ENCODE measurements at places on chromosomes 2 and 18. TPM values are rescaled to one million over a fixed set of nuclear protein-coding genes. Genes with fewer than 3 reads are reported as not detected.

Gene TNFRSF11A
- 6.4 TPM for total RNA-seq

DNA sequence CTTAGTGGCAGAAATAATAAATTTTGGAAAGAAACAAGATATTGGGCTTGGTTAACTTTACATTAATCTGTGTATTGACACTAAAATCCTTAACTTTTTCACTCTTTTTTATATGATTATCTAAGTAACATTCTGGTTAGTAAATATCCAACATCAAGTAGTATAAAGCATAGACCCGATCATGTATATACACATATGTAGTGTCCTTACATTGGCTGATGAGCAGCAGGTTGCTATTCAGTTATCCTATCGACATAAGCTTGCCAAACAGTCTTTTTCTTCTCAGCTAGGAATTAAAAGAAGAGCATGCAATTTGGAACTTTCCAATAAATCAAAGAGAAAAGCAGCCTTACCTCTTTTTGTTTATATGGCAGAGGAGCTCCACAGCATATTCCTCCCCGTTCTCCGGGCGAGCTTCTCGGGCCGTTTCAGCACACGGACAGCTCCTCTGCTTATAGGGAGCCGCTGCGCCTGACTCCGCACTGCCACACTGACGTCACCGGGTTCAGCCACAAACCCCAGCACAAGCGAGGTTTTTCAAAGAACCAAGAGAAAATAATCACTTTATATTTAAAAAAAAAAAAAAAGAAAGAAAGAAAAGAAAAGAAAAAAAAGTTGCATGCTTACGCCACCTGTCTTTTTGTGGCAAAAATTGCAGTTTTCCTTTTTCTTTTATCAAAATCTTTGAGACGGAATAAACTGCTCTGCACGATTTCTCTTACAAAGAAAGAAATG is at the start of gene SCG2:
Gene SCG2 (minus strand): TSS at position 430 of the 735 bp plus-strand sequence. CDS start 3,079 bp downstream, outside the sequence.
- DNase-seq: peak; percentile 61

DNA sequence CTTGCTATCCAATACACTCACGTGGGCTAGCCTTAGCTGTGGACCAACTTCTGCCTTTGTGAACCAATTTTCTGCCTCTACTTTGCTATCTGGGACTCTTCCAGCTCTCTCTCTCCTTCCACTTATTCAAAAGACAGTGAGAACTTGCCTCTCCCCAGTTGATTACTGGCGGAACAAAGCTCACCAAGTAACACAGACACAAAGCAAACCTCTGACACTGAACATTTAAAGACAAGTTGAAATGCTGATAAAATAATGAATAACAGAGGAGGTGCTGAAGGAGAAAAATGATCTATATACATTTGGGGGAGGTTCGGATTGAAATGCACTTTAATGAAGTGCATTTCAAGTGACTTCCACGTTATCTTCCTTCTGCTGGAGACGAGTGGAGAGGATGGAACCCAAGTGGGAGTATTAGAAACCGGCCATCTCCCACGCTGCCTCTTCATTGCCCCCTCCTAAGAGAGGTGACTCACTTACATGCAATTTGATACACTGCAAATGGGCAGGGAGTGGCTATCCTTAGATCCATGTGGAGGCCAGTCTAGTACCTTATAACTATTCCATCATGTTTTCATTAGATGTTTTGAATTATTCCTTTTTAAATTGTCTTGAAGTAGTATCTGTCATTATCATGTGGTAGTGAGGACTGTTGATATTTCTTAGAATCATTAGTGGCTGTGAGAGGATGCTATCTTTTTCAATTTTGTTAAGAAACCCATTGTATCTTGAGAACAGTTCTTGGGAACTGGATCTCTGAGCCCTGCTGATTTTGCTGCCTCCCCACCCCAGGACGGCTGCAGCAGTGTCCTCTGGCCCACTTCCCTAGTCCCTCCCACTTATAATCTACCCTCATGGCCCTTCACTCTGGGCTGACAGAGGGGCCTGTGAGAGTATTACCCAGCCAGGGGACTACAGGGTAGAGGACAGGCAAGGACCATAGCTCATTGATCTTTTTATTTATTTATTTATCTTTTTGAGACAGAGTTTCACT is 6.0 kb upstream of the GLI2 start:
- no peak for DNase-seq

Gene B4GALT6
- 2.9 TPM for total RNA-seq

GRCh38 chr2:211439011-211439410 is 882.6 kb downstream of the CPS1 start:
- DNase-seq: no peak

Gene DHX57
- 17.4 TPM for total RNA-seq

GRCh38 chr2:25270061-25270460 is 71.7 kb downstream of the DNMT3A start:
- DNase-seq: no peak

Gene DPP10
- total RNA-seq: 0.29 TPM

- peak; percentile 16 for DNase-seq
These were observed 108.2 kb upstream of the CTDP1 start for GRCh38 chr18:79571211-79572092.

- DNase-seq: no peak
These were observed 11.9 kb upstream of the MFSD6 start for GRCh38 chr2:190396271-190396670.

GRCh38 chr2:240453461-240454105 is 18.1 kb downstream of the GPC1 start:
- no peak for DNase-seq

GRCh38 chr18:56083097-56083521 is 495.1 kb upstream of the TCF4 start:
- no peak for DNase-seq

Gene PPP1R1C
- 0.59 TPM for total RNA-seq

DNA sequence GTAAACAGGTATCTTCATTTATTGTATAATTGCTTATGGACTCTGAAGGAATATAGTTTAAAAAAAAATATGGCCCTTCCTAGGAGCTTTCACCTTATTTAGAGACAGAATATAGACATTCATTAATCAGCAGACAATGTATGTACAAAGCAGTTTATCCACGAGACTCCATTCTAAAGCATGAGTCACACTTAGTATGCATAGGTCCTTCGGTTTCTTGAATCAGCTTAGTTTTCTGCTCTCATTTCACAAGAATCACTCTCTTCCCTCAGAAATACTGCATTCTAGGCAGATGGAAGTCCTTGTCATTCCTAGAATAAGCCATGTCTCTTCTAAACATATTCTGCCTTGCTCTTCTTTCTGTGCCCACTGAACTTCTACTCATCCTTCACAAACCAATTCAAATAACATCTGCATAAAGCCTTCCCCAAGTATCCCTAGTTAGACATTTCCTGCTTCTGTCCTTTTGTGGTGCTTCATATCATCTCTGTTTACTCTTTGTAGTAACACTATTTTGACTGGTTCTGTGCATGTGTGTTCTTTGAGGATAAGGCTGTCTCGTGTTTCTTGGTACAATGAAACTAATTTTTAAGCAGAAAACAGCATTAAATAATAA is 84.5 kb downstream of the PTRHD1 start:
- no peak for DNase-seq

Gene DCC
- total RNA-seq: 1.6 TPM

DNA sequence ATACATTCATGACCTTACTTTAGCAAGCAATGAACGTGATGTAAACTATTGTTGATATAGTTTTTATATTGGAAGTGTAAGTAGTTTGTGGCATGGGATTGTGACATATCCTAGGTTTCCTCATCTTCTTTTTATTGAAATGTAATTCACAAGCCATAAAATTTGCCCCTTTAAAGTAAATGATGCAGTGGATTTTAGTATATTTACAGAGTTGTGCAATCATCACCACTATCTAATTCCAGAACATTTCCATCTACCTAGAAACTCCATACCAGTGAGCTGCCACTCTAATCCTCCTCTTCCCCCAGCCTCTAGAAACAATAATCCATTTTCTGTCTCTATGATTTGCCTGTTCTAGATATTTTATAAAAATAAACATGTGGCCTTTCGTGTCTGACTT is 10.7 kb upstream of the CASP10 start:
- DNase-seq: no peak

DNA sequence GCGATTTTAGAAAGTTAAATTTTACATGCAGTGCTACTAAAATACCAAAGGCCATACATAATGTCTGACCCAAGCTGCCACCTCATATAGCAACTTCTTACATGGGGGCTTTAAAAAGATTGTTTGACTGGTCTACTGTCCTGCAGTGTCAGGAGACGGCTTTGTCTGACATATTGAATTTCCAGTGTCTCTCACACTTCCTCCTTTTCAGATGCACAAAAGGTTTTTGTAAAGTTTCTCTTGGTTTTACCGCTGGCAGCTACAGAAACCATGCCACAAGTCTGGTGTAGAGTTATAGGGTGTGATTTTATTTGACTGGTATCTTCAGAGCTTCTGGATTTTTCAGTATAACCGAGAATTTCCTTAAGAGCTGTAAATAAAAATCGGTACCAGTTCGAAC is 1.1 kb upstream of the ASAP2 start:
- no peak for DNase-seq

DNA sequence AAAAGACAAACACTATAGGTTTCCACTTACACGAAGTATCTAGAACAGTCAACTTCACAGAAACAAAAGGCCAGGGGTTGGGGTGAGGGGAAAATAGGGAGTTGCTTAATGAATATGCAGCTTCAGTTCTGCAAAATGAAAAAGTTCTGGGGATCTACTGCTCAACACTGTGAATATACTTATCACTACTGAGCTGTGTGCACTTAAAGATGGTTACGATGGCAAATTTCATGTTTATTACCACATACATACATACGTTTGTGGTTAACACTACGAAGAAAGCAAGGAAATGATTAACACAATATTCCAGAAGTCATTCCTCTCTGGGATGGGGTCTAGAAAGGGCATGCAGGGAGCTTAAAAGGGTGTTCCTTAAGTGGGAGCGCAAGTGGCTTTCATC is 19.3 kb downstream of the MBOAT2 start:
- no peak for DNase-seq

Gene TXNDC2
- 0.16 TPM for total RNA-seq

- no peak for DNase-seq
These were observed 273.1 kb downstream of the NAPG start for GRCh38 chr18:10798727-10799550.

Gene ANKRD39
- 15.8 TPM for total RNA-seq

- no peak for DNase-seq
These were observed 95.1 kb downstream of the ALPK2 start for GRCh38 chr18:58533766-58534165.

DNA sequence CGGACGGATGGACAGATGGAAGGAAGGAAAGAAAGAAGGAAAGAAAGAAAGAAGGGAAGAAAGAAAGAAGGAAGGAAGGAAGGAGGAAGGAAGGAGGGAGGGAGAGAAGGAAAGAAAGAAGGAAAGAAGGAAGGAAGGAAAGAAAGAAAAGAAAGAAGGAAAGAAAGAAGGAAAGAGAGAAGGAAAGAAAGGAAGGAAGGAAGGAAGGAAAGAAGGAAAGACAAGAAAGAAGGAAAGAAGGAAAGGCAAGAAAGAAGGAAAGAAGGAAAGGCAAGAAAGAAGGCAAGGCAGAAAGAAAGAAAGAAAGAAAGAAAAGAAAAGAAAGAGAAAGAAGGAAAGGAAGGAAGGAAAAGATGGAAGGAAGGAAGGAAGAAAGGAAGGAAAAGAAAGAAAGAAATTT is 162.5 kb upstream of the DNMT3A start:
- no peak for DNase-seq

GRCh38 chr2:121043827-121044222 is 241.2 kb downstream of the TFCP2L1 start:
- DNase-seq: no peak

GRCh38 chr18:63586966-63587365 is at the start of gene SERPINB13:
SERPINB13 (plus strand) TSS chr18:63587343; CDS start chr18:63588668, 1,325 bp downstream.
- no peak for DNase-seq

DNA sequence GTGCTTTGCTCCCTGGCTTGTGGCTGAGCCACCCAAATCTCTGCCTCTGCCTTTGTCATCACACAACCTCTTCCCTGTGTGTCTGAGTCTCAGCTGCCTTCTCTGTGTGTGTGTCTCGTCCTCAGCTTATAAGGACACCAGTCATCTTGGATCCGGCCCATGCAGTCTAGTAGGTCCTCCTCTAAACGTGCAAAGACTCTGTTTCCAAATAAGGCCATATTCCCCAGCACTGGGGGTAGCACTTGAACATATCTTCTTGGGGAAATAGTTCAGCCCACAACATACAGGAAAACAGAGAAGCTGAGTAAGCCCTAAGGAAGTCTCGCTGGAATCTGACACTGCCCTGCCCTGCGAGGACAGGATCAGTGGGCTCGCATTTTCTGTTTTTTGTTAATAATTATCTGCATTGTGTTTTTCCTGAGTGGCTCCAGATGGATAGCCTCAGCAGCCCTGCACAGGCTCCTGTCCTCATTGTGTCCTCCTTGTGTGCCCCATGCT is 42.1 kb downstream of the MTCL1 start:
- DNase-seq: no peak

GRCh38 chr2:97931858-97932225 is 63.9 kb downstream of the TMEM131 start:
- DNase-seq: no peak

DNA sequence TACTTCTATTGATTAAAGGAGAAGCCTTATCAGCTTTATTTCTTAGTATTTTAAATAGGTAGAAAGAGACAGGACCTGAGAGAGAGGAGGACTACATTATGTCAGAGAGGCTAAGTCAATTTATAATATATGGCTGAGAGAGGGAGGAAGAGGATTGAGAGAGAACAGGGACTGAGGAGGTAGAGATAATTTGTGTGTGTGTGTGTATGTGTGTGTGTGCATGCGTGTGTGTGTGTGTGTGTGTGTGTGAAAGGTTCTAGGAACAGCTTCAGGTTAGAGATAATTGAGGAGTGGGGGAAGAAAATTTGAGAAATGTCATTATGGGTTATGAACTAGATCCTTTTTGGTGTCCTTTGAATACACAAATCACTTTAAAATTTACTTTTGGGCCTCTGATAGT is 15.2 kb downstream of the DOK1 start:
- DNase-seq: no peak

Gene MC5R
- total RNA-seq: not detected

Gene LONRF2
- total RNA-seq: 24.9 TPM

Gene SERPINB5
- total RNA-seq: not detected

Measured in breast epithelium (tissue), 4 donors.